ENCODE measurements at places on chromosomes 12 and 14.

DNA sequence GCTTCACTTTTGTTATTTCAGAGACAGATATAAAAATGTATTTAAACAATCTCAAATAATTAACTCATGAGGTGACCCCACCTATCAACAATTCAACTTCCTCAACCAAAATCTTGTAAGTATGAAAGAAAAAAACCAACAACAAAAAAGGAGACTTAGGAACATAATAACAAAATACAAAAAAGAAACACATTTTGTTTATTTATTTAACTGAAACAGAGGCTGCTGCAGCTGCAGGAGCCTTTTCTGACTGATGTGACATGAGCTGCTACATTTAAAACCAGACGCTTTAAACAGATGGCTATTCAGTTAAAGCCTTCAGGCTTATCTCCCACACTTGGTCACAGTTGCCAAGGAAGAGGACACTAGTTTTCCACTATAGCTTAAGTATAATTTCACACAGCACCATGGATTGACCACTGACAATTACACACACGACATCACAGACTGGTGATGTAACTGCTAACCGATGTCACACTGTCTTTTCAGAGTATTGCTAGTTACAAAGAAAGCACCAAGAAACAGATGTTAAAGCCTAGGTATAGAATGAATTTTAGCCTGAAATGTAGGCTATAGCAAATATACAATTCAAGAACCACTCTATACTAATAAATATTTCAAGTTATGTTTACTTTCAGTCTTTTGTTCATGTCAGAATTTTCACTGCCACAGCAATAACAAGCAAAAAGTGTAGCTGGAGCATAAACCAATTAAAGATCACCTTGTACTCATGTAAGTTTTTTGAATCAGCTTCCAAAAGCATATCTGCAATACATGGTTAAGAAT, 113.0 kb downstream of the MED13L start:
- no peak overlapping the region for H3K4me3 ChIP-seq
- no peaks in the 10 kb centered on the region for H3K27me3 ChIP-seq
- H3K4me1 ChIP-seq, result peaks cover 24% of the 10 kb centered on the region
- H3K36me3 ChIP-seq, result no peaks in the 10 kb centered on the region
- DNase-seq, result no peak
- no peak overlapping the region for H3K27ac ChIP-seq

DNA sequence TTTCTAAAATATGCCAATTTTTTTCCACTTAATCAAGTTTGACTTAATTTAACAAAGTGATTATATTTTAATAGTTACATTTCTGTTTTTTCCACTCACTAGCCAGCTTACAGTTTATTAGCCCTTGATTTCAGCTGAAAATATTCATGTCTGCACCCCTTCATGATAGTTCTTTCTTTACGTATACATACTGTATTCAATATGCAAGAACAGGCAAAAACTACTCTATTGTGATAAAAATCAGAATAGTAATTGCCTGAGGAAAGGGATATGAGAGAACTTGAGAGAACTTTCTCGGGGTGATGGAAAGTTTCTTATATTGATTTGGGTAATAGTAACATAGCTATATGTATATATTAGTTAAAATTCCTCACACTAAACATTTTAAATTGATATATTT, 17.4 kb upstream of the PSMA6 start:
- H3K4me1 ChIP-seq, result peaks cover 12% of the 10 kb centered on the region
- no peak overlapping the region for H3K27ac ChIP-seq
- H3K4me3 ChIP-seq, result no peak overlapping the region
- no peaks in the 10 kb centered on the region for H3K27me3 ChIP-seq
- H3K36me3 ChIP-seq, result peaks cover 7% of the 10 kb centered on the region

DNA sequence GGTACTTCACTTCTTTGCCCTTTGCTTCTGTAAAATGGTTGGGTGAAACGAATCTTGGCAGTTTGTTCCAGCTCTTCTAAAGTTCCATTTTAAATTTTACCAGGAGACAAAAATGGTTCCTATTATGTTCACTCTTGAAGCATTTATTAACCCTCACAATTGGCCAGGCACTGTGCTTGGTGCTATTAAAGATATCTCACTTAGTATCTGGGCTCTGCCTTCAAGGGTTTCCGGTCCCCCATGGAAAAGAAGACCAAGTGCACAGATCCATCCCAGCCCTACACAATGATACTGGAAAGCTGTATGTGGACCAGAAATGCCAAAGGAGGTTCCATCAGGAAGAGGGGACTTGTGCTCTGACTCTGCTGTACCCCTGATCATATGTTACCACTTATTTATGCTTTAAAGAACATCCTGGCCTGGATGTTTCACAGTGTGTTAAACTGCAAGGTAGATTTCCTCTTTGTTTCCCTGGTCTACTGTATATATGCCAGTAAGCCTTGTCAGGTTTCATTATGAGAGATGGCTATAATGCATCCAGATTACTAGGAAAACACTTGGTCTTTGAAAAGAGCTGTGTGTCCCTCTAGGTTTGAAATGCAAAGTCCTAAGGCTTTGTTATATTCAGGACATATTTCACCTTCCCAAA, 154.8 kb downstream of the PRKCH start:
- no peaks in the 10 kb centered on the region for H3K27me3 ChIP-seq
- peaks cover 35% of the 10 kb centered on the region for H3K4me1 ChIP-seq
- H3K27ac ChIP-seq, result no peak overlapping the region
- H3K36me3 ChIP-seq, result no peaks in the 10 kb centered on the region

DNA sequence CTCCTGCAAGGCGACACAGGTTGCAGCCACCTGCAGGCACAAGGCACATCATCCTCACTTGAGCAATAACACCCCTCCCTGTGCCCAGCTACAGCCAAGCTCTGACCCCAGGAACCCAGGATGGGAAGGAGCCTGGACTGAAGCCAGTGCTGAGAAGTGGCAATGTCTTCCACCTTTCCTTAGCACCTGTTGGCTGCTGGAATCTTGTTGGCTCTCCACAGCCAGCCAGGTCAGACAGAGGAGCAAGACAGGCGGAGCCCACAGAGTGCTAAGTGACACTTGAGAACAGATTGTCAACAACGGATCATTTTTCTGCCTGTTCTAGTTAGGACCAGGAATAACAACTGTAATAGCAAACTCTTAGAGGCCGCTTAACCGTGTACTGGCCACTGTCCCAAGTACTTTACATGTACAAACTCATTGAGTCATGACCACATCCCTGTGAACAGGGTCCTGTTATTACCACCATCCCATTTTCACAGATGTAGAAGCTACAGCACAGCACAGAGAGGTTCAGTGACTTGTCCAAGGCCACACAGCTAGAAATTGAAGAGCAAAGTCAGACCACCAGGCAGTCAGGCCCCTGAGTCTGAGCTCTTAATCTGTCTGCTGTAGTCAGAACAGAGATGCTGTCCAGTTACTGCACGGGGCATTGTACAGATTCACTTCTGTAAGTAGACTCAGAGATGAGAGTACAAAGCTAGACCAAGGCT, 45.6 kb downstream of the RNFT2 start:
- no peaks in the 10 kb centered on the region for H3K4me1 ChIP-seq
- H3K27ac ChIP-seq, result no peak overlapping the region
- H3K36me3 ChIP-seq, result peaks cover 73% of the 10 kb centered on the region
- no peak overlapping the region for H3K4me3 ChIP-seq
- H3K27me3 ChIP-seq, result no peaks in the 10 kb centered on the region
- DNase-seq, result no peak

DNA sequence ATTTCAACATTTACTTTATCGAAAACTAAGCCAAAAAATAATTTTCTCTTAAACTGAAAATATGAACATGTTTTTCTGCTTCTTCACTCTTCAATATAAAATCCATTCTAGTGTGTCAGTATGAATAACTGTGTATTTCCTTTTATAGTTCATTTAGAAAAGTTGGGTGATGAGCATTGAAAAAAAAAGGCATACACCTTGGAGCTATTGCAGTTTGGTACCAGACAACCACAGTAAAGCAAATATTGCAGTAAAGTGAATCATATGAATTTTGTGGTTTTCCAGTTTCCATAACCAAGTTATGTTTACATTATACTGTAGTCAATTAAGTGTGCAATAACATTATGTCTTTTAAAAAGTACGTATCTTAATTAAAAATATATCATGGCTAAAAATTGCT, 195.0 kb upstream of the FOXG1 start:
- DNase-seq, result no peak
- H3K4me1 ChIP-seq, result no peaks in the 10 kb centered on the region
- no peak overlapping the region for H3K4me3 ChIP-seq
- peaks cover 6% of the 10 kb centered on the region for H3K36me3 ChIP-seq
- no peak overlapping the region for H3K27ac ChIP-seq
- peaks cover 2% of the 10 kb centered on the region for H3K27me3 ChIP-seq

GRCh38 chr12:110744601-110745264, 2.0 kb upstream of the PPP1CC start:
- peaks cover 13% of the 10 kb centered on the region for H3K36me3 ChIP-seq
- peaks cover 23% of the 10 kb centered on the region for H3K4me1 ChIP-seq
- peak overlapping the region; percentile 99 for H3K4me3 ChIP-seq
- no peaks in the 10 kb centered on the region for H3K27me3 ChIP-seq
- no peak overlapping the region for H3K27ac ChIP-seq
- no peak for DNase-seq

- peaks cover 43% of the 10 kb centered on the region for H3K36me3 ChIP-seq
- no peak for DNase-seq
- no peak overlapping the region for H3K27ac ChIP-seq
- H3K4me3 ChIP-seq, result no peak overlapping the region
- peaks cover 11% of the 10 kb centered on the region for H3K27me3 ChIP-seq
Observed at GRCh38 chr12:130246560-130246959, 84.3 kb downstream of the FZD10 start.

DNA sequence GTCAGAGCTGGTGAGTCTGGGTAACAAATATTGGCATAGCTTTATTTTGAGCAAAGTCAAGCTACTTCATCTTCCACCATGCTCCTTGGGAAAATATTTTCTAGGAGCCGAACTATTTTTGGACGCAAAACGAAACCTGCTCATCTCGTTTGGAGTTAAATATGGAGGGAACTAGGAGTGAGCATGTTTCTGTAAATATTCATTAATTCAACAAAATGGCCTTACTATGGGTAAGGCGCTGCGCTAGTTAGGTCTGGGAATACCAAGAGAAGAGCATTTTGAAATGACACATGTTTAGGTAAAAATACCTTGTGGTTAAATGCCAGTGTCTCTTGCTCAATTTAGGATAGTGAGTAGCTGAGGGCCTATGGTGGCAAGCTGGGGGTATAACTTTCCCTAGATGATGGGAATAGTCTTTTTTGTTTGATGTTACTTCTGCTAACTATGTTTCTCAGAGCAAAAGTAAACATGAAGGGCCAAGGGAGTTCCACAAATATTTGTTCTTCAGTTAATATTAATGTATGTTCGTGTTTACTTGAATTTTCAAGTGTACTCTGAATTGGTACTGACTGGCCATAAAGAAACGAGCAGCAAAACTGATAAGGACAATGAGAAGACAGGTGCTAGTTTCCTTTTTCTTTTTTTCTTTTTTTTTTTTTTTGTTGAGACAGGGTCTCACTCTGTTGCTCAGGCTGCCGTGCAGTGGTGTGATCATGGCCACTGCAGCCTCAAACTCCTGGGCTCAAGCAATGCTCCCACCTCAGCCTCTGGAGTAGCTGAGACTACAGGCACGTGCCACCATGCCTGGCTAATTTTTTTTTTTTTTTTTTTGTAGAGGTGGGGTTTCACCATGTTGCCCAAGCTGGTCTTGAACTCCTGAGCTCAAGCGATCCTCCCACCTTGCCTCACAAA, 77.7 kb downstream of the MAP1LC3B2 start:
- H3K27ac ChIP-seq, result no peak overlapping the region
- H3K4me3 ChIP-seq, result no peak overlapping the region

DNA sequence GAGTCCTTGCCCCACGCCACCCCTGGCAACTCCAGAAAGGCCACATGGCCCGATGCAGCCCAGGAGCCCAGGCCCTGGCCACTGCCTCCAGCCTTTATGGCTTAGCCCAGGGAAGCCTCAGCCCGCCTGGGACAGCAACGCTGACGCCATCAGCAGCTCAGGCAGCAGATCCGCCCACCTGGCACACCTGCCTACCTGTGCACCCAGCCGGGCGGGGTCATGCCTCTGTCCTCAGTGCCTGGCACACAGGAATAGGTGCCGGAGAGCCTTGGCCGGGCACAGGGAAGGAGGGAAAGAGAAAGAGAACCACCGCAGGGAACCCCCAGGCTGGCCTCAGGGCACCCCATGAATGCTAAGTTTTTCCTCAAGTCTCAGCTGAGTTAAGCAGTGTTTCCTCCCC, 21.1 kb downstream of the BEGAIN start:
- H3K36me3 ChIP-seq, result no peaks in the 10 kb centered on the region
- H3K27ac ChIP-seq, result no peak overlapping the region
- H3K4me3 ChIP-seq, result peak overlapping the region; percentile 46
- DNase-seq, result no peak
- peaks cover 7% of the 10 kb centered on the region for H3K4me1 ChIP-seq

DNA sequence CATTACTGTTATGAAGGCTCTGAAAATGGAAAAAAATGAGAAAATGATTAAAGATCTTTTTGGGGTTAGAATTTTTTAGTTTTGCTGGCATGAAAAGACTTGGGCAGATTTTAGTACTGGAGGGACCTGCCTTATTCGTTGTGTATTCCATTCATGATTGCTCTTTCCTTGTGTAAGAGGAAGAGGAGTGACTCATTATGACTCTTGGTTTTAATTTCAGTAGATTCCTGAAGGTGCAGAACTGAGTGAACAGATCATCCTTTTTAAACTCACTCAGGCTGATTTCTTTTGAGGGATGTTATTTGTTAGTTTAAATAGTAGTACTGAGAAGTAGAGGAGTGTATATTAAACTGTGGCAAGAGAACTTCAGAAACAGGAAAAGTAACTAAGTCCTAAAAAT, 41.6 kb downstream of the AKAP6 start:
- no peaks in the 10 kb centered on the region for H3K27me3 ChIP-seq
- H3K36me3 ChIP-seq, result no peaks in the 10 kb centered on the region
- peaks cover 32% of the 10 kb centered on the region for H3K4me1 ChIP-seq
- H3K4me3 ChIP-seq, result no peak overlapping the region
- no peak for DNase-seq
- no peak overlapping the region for H3K27ac ChIP-seq

- no peaks in the 10 kb centered on the region for H3K27me3 ChIP-seq
- H3K36me3 ChIP-seq, result no peaks in the 10 kb centered on the region
- H3K4me1 ChIP-seq, result peaks cover 22% of the 10 kb centered on the region
Observed at GRCh38 chr12:32997471-32997870, 100.9 kb upstream of the PKP2 start.

Data from WTC11 (cell line).